ENCODE measurements at places on chromosomes 3 and 15.

DNA sequence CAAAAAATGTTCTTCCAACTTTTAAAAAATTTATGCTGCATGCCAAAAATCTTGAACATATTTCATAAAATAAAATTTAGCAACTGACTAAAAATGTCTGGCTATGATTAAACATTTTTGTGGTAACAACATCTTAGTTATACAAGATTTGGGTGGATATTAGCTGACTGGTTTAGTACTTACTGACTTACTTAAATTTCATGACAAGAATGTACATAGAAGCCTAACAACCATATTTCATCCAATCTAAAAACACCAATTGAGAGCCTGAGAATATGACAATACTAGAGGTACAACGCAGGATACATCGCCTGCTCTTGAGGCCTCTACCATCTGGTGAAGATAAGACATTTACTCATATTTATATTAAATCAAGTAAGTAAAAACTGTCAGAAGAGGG lies 34.6 kb downstream of the GNB4 start:
- DNase-seq, result no peak

DNA sequence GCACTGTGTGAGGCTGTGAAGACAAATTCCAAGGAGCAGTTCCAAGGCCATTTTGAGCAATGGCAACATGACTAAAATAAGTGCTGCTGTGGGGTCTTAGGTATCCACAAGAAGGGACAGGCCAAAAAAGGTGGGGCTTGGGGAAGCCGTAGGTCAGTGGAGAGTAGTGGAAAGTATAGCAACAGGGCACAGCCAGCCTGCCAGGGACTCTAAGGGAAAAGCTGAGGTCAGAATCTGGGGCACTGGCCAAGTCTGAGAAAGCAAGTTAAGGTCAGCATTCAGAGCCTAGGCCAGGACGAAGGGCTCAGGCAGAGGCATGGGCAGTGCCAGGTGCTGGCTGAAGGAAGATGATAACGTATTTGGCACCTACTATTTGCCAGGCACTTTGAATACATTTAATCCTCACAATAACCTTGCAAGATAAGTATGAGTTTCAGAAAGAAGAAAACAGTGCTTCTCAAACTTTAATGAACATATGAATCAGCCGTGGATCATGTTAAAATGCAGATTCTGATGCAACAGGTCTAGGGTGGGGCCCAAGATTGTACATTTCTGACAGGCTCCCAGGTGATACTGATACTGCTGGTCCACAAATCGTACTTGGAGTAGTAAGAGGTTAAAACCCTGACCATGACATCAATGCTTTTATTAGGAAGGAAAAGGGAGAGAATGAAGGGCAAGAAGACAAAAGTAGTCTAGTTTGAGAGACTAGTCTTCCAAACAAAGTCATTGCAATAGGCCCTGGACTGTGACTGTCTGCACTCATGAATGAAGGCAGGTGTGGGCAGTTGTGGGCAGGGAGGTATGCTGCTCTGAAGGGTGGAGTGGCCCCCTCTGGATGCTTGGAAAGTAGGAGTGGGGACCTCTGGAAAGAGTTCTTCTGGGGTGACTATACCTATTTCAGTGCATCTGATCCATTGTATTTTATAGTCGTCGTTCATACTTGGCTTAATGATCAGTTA lies 106.3 kb upstream of the ANKRD28 start:
- no peak for DNase-seq

GRCh38 chr3:8239718-8240695 lies 261.6 kb upstream of the LMCD1 start:
- no peak for DNase-seq

DNA sequence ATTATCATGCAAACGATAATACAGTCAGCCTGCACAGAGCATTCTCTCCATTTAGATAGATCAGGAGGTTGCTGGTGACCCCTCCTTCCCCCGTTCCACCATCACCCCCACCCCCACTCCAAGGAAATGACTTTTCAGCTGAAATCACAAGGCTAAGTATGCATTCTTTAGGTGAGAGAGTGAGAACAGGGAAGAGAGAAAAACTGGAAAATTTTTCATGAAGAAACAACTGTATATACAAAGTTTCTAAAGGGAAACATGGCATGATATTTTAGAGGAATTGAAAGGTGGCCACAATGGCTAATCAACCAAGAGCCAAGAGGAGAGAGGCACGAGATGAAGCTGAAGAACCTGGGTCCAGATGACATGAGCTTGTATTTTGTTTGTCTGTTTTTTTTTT lies 22.2 kb downstream of the BCL2A1 start:
- no peak for DNase-seq

- no peak for DNase-seq
Measured at GRCh38 chr15:74978503-74978902, 16.9 kb upstream of the SCAMP5 start.

DNA sequence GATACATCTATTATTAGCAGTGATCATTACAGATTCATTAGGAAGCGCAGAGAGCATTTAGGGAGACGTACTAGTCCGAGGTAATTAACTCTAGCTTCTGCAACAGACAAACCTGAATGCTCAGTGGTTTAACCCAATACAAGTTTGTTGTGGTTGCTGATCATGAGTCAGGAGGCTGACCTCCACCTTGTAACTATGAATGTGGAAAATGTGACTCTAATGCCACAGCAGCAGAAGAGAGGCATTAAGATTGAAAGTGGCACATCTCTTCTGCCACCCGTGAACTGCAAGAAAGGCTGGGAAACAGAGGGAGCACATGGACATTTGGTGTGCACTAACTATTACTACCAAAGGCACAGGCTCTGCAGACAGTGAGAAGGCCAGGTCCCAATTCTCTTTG lies 71.2 kb upstream of the C3orf80 start:
- no peak for DNase-seq

DNA sequence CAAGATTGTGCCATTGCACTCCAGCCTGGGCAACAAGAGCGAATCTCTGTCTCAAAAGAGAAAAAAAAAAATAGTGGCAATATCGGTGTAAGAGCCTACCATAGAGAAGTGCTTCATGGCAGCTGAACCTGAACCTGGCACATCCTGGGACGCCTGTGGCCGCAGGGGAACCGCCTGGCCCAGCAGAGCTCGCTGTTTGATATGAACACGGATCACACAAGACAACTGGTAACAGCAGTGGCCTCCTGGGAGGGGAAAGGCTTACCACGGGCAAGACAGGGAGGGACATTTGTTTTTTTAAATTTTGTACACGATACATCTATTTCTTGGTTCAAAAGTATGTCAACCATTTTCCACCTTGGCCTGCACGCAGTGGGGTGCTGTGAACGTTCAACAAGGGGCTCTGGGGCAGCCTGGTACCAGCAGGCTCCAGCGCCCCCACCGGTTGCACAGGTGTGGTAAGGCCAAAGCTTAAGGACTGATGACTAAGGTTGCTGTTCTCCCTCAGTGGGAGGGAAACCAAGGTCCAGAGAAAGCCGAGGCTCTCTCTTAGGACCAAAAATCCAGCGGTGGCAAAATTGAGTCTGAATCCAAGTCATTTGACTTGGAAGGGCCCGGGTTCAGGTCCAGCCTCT lies 21.7 kb upstream of the EPHB3 start:
- DNase-seq, result no peak

- DNase-seq, result no peak
Measured at GRCh38 chr15:38090223-38090622, 155.8 kb downstream of the TMCO5A start.

GRCh38 chr3:28308196-28308595 lies 40.3 kb upstream of the ZCWPW2 start:
- no peak for DNase-seq

DNA sequence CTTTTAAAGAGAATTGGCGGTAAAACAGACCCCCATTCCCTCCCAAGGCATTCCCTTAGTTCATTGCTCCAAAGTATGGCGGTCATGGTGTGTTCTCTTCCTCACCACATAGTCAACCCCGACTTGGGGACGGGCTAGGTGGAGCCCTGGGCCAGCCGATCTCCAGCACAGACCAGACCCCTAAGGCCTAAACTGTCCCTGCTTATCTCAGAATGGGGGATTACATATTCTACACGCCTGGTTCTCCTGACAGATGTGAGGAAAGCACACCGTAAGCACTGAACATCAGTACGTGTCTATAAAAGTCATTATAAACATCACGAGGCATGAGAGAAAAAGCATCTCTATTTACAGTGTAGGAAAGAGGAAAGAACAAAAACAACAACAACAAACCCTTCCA lies 244.5 kb upstream of the STT3B start:
- no peak for DNase-seq

- DNase-seq, result no peak
Measured at GRCh38 chr15:81271761-81272644, 51.9 kb downstream of the STARD5 start.

DNA sequence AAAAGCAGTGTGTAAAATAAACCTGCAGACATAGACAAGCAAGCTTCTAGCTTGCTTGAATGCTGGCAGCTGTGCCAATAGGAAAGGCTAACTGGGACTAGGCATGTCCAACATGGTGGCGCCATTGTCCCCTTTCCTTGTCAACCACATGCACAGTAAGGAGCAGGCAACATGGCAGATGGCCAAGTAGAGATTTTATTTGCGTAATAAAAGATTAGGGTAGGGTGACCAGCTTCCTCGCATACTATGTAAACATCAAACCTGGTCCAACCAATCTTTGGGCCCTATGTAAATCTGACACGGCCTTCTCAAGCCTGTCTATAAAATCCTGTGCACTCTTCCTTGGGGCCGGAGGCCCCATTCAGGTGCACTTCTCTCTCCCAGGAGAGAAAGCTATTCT lies 575.4 kb upstream of the GOLIM4 start:
- DNase-seq, result no peak

GRCh38 chr15:79582650-79583049 lies 150.5 kb downstream of the MINAR1 start:
- no peak for DNase-seq

GRCh38 chr3:67301556-67301955 lies 303.4 kb downstream of the KBTBD8 start:
- DNase-seq, result no peak

DNA sequence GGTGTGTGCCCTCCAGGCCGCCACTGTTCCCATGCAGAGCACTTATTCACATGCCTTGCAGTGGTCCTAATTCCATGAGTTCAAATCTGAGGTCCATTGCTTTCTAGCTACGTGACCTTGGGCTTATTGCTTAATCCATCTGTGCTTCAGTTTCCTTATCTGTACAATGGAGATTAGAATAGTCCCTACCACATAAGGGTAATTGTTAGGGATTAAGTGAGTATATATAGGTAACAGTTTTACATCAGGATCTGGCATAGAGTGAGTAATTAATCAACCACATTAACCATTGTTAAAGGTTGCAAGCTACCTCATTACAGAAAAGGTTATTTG lies 7.6 kb downstream of the CPN2 start:
- DNase-seq, result no peak

GRCh38 chr15:34802803-34803750 lies 7.7 kb upstream of the ACTC1 start:
- no peak for DNase-seq

All from stimulated activated CD8-positive, alpha-beta memory T cell treated with anti-CD3 and anti-CD28 coated beads, Interleukin-4, amount 100 ng/mL, for 4 hours (primary cell).